ENCODE measurements at places on chromosomes 1 and 21.

GRCh38 chr21:28910280-28910887, 82.3 kb downstream of the LTN1 start:
- DNase-seq, result no peak

- DNase-seq, result no peak
Observed at GRCh38 chr1:106480629-106481028, 575.8 kb upstream of the PRMT6 start.

DNA sequence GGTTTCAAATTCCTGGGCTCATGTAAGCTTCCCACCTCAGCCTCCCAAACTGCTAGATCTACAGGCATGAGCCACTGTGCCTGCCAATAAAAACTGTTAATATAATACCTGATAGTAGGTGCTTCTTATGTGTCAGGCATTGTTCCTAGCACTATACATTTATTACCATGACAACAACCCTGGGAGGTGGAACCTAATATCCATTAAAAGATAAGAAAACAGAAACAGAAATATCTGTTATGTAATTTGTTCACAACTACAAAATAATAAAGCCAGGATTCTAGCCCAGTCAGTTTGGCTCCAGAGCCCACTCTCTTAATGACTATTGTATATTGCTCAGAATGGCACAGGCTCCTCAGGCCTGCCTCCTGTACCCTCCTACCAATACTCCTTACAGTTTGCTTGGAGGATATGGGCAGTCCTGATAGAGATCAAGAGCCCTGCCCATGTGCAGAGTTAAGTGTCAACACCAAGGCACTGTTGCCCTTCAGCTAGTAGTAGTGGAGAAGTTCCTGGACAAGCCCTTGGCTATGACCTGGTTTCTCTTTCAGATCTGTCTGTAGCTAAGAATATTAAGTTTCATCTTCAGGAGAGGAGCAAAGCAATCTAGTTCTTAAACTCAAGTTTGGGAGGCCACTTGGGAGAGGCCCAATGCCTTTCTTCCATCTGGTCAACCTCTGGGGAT, 22.4 kb downstream of the RPL5 start:
- no peak for DNase-seq

DNA sequence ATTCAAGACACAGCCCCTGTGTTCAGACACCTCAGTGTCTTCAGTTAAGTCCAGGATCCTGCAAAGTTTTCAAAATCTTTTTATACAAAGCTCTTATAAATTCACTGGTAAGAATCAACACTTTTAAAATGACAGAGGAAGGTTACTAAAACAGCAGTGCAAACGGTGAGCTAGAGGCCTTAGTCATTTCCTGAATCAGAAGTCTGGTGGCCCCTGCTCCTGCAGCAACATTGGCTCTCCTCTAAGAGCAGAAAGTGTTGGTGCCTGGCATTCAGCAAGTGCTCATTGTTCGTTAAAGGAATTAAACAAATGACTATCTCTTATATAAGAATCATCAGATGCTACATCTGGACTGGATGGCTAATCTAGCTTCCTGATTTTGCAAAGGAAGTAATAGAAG, 282.9 kb downstream of the PTGER3 start:
- DNase-seq, result no peak

DNA sequence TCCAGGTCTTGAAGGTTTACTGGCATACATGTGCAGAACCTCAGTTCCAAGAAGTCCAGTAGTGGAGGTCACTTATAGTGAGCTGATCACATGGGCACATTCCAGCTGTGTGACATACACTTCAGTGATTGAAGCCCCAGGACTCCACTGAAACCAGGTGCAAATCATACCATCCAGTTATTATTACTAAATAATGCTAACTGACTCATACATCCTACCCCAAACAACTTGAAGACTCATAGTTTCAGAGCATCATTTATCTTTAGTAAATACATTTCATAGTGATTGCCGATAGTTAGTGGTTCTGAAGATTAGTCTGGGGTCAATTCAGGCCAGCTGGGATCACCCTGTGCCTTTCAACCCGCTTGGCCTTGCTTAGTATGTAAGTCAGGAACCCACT, 137.9 kb upstream of the UBE2U start:
- no peak for DNase-seq

- DNase-seq, result no peak
Observed at GRCh38 chr1:10494418-10494753, 19.6 kb downstream of the PEX14 start.

- no peak for DNase-seq
Observed at GRCh38 chr1:119841306-119841705, 30.0 kb upstream of the REG4 start.

DNA sequence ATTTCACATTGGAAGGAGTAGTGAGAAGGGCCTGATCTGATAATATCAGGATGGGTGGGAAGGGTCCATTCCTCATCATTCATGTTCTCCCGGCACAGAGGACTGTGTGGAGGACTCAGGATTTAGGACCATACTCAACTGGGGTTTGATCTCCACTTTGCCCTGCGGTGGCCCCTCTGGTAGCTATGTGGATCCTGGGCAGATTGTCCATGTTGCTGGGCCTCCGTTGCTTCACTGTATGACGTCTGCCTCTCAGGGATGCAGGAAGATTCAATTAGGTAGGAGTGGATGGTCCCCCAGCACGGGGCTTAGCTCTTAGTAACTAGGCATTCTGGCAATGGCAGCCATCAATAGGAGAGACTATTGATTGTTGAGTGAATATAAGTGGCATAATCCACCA, 2.3 kb downstream of the ETS2 start:
- no peak for DNase-seq

GRCh38 chr1:180642781-180643180, 11.0 kb downstream of the XPR1 start:
- DNase-seq, result no peak
